A673 (cell line): ENCODE measurements at places on chromosomes 16 and 17. TPM values are rescaled to one million over a fixed set of nuclear protein-coding genes. Genes with fewer than 3 reads are reported as not detected.

GH1 gene
- total RNA-seq: not detected in 2 replicates

GRCh38 chr16:84421081-84421937 lies 53.0 kb downstream of the ATP2C2 start:
- no peaks in the 10 kb centered on the region for H3K4me1 ChIP-seq
- no peak overlapping the region for H3K4me3 ChIP-seq
- H3K36me3 ChIP-seq: no peaks in the 10 kb centered on the region
- DNase-seq: no peak
- H3K27me3 ChIP-seq: peaks cover 16% of the 10 kb centered on the region

B4GALNT2 gene
- not detected in 2 replicates for total RNA-seq

GRCh38 chr16:86252596-86252995 lies 257.7 kb upstream of the FOXF1 start:
- peaks cover 49% of the 10 kb centered on the region for H3K27me3 ChIP-seq
- no peak overlapping the region for H3K4me3 ChIP-seq
- H3K4me1 ChIP-seq: no peaks in the 10 kb centered on the region
- no peaks in the 10 kb centered on the region for H3K36me3 ChIP-seq

- H3K27me3 ChIP-seq: no peaks in the 10 kb centered on the region
- H3K4me3 ChIP-seq: peak overlapping the region; percentile 22
- H3K27ac ChIP-seq: no peak overlapping the region
- DNase-seq: peak; percentile 87
- H3K4me1 ChIP-seq: peaks cover 5% of the 10 kb centered on the region
Measured at GRCh38 chr16:28935924-28936783, 4.4 kb downstream of the CD19 start.

DNA sequence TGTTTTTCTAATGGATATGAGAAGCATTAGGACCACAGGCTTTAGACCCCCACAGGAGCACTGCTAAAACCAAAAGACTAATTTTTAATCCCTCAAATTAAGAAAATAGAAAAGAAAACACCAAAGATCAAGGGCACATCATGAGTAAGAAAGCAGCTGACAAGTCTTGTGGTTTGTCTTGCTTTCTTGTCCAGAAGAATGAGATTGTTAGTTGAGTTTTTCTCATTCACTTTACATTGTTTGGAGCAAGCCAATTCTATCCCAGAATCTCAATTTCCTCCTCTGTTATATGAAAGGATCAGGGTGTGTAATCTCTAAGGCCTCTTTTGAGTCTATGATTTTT lies 899.0 kb downstream of the KCNJ2 start:
- H3K36me3 ChIP-seq: no peaks in the 10 kb centered on the region
- no peaks in the 10 kb centered on the region for H3K27me3 ChIP-seq
- H3K4me3 ChIP-seq: no peak overlapping the region
- no peak overlapping the region for H3K27ac ChIP-seq
- H3K4me1 ChIP-seq: no peaks in the 10 kb centered on the region
- no peak for DNase-seq

DNA sequence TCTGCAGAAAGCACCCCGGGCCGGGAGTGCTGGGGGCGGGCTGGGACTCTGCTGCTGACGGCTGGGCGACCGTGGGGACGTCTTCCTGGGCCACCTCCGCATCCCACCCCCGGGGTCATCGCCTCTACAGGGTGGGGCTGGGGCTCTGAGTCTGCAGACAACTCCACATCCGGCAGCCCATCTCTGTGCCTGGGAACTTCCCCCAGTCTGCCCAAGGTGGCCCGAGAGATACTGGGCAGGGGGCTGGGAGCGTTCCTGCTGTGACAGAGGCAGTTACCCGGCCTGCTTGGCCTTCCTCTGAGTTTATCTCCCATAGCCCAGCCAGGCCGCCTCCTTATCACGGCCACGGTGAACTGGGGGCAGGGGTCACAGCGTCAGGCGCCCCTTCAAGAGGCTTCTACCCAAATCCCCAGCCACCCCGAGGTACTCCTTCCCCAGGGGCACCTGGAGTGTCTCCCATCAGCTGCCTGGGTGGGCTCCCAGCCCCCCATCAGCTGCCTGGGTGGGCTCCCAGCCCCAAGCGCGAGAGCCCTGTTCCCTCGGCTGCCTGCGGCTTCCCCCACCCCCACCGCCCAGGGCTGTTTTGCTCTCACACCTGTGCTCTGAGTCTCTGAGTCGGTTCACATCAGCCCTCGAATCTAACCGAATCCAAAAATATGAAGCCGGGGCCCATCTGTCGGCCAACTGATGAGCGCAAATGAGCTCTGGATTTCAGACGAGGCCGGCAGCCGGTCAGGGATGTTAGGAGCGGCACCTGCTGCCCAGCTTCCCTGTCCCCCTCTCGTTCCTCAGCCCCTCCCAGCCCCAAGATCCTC lies 15.6 kb upstream of the CBFA2T3 start:
- H3K36me3 ChIP-seq: no peaks in the 10 kb centered on the region
- no peaks in the 10 kb centered on the region for H3K27me3 ChIP-seq
- H3K27ac ChIP-seq: no peak overlapping the region
- H3K4me1 ChIP-seq: peaks cover 4% of the 10 kb centered on the region

GRCh38 chr17:45234641-45235415 lies 13.1 kb downstream of the FMNL1 start:
- H3K4me1 ChIP-seq: no peaks in the 10 kb centered on the region
- no peaks in the 10 kb centered on the region for H3K27me3 ChIP-seq
- H3K4me3 ChIP-seq: no peak overlapping the region
- no peak for DNase-seq
- H3K27ac ChIP-seq: no peak overlapping the region

TOM1L1 gene
- total RNA-seq: 55.4 and 60.1 TPM in 2 replicates

GRCh38 chr17:8469964-8470363 lies 34.3 kb downstream of the NDEL1 start:
- no peaks in the 10 kb centered on the region for H3K27me3 ChIP-seq
- no peak overlapping the region for H3K27ac ChIP-seq
- DNase-seq: no peak
- peaks cover 21% of the 10 kb centered on the region for H3K4me1 ChIP-seq

- H3K27me3 ChIP-seq: no peaks in the 10 kb centered on the region
- no peak for DNase-seq
- H3K4me3 ChIP-seq: no peak overlapping the region
- H3K27ac ChIP-seq: no peak overlapping the region
Measured at GRCh38 chr16:47705266-47705665, 244.1 kb downstream of the PHKB start.

SSTR5 gene
- total RNA-seq: not detected in 2 replicates

DNA sequence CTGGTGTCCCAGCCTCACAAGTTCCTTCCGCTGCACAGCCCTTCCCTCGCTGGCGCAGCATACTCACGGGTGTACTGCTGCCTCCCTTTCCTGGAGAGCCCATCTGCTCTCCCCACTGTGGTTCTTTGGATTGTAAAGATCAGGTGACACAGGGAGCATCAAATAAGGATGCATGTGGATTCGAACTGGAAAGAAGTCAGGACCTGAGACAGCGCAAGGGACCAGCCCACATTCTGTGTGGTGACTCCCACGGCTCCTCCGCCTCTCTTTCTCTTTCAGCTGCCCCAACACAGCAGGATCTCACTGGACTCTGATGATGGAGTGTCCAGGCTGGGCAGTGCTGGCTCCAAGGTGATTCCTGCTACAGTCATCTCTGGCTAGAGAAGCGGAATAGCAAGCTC lies 8.1 kb downstream of the LDAF1 start:
- no peak overlapping the region for H3K4me3 ChIP-seq
- no peak overlapping the region for H3K27ac ChIP-seq
- DNase-seq: no peak
- no peaks in the 10 kb centered on the region for H3K36me3 ChIP-seq
- peaks cover 6% of the 10 kb centered on the region for H3K4me1 ChIP-seq

DNA sequence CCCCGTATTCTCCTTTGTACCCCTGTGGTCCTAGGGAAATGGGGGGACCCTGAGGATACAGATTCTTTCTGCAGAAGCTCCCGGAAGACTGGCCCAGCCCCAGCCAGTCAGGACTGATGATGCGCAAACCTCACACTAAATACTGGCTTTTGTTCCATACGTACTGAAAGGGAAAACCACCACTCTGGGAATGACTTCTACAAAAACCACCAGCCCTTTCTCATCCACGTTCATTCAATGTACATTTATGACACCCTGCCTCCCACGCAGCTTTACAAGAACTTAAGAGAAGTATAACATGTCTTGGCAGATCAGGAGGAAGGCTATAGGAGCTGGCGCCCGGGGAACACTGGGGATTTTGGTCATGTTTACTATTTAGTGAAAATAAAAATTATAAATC lies 70.6 kb downstream of the MARCHF10 start:
- no peaks in the 10 kb centered on the region for H3K27me3 ChIP-seq
- DNase-seq: no peak
- H3K27ac ChIP-seq: no peak overlapping the region
- H3K4me3 ChIP-seq: no peak overlapping the region
- no peaks in the 10 kb centered on the region for H3K36me3 ChIP-seq

ACLY gene
- total RNA-seq: 175 and 191 TPM in 2 replicates

DNA sequence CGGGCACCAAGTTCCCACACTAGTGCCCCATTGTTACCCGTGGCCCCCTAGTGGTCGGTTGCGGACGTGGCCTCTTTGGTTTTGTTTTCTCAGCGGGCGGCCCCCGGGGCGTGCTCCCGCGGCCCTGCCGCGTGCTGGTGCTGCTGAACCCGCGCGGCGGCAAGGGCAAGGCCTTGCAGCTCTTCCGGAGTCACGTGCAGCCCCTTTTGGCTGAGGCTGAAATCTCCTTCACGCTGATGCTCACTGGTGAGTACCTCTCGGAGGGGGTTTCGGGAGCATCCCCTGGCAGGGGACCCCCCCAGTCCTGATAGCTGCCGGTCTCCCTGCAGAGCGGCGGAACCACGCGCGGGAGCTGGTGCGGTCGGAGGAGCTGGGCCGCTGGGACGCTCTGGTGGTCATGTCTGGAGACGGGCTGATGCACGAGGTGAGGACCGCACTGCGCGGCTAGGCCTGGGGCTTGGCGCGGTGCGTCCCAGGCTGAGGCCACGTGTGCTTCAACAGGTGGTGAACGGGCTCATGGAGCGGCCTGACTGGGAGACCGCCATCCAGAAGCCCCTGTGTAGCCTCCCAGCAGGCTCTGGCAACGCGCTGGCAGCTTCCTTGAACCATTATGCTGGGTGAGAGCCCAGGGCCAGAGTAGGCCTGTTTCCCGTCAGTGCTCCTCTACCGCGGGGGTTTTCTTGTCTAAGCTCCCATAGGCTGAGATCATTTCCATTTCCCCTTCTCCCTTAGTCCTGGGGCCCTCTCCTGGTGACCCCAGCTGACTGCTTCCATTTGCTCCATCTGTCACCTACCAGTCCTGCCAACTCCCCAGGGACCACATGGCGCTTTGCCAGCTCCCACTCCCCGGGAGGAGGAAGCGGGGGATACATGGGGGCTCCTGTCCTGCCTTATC lies 1.7 kb downstream of the SPHK1 start:
- H3K36me3 ChIP-seq: peaks cover 3% of the 10 kb centered on the region
- peaks cover 19% of the 10 kb centered on the region for H3K27me3 ChIP-seq
- no peak overlapping the region for H3K27ac ChIP-seq
- peak overlapping the region; percentile 48 for H3K4me3 ChIP-seq
